ENCODE measurements at places on chromosomes 5 and 9.

- H3K4me3 ChIP-seq = no peak overlapping the region
- DNase-seq = peak; percentile 38
- H3K27me3 ChIP-seq = no peaks in the 10 kb centered on the region
These were observed 131.2 kb upstream of the LMX1B start for GRCh38 chr9:126482361-126483044.

DNA sequence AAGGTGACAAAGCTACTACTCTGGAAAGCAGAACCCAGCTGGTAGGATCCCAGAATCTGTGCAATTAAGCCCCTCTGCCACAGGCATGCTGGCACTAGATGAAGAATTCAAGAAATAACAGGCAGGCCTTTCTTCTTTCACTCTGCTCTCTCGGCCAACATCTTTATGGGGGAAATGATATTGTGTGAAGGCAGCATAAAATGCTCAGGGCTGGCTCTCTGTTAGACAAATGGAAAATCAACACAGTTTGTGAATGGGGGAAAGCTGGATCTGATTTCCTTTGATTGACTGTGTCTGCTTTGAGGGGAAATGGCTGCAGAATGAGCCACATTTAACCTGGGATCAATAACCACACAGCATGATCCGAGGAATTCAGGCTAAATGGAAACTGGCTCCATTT is 29.1 kb upstream of the AKNA start:
- no peaks in the 10 kb centered on the region for H3K27me3 ChIP-seq
- no peak for DNase-seq
- no peaks in the 10 kb centered on the region for H3K4me1 ChIP-seq
- no peaks in the 10 kb centered on the region for H3K36me3 ChIP-seq
- H3K4me3 ChIP-seq = no peak overlapping the region
- H3K27ac ChIP-seq = no peak overlapping the region

GRCh38 chr5:145587308-145587672 is 247.9 kb downstream of the PRELID2 start:
- no peaks in the 10 kb centered on the region for H3K4me1 ChIP-seq
- H3K36me3 ChIP-seq = no peaks in the 10 kb centered on the region
- no peak overlapping the region for H3K27ac ChIP-seq
- H3K27me3 ChIP-seq = no peaks in the 10 kb centered on the region
- no peak for DNase-seq
- H3K4me3 ChIP-seq = no peak overlapping the region

DNA sequence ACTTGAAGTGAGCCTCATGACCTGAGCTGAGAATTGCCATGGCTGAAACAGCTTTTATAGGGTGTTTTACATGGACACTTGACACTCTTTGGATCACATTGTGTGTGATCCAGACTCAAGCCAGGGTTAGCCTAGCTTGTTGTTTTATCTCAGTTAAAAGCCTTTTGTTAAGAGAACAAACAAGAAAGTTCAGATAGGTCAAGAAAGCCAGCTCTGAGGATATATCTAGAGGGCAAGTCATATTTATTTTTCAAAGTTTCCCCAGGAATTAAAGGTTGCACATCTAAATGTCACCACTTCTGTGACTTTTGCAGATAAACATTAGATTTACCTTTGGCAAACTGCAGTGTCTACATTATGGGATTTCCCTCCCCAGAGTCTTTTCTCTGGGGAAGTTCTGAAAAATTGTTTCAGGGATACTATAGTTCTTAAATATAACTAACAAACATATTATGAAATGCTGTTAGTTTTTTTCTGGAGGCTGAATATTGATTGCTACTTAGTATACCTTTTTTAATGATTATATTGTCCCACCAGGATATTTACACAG is 134.5 kb downstream of the C9orf152 start:
- H3K4me1 ChIP-seq = peaks cover 18% of the 10 kb centered on the region
- H3K4me3 ChIP-seq = no peak overlapping the region
- DNase-seq = no peak
- no peaks in the 10 kb centered on the region for H3K36me3 ChIP-seq
- H3K27me3 ChIP-seq = no peaks in the 10 kb centered on the region

GRCh38 chr5:154162539-154163151 is 27.9 kb upstream of the GALNT10 start:
- H3K27me3 ChIP-seq = no peaks in the 10 kb centered on the region
- no peaks in the 10 kb centered on the region for H3K4me1 ChIP-seq
- DNase-seq = no peak
- H3K4me3 ChIP-seq = no peak overlapping the region

GRCh38 chr9:2403701-2404100 is 217.9 kb upstream of the VLDLR start:
- H3K36me3 ChIP-seq = no peaks in the 10 kb centered on the region
- no peak overlapping the region for H3K4me3 ChIP-seq
- no peaks in the 10 kb centered on the region for H3K27me3 ChIP-seq

DNA sequence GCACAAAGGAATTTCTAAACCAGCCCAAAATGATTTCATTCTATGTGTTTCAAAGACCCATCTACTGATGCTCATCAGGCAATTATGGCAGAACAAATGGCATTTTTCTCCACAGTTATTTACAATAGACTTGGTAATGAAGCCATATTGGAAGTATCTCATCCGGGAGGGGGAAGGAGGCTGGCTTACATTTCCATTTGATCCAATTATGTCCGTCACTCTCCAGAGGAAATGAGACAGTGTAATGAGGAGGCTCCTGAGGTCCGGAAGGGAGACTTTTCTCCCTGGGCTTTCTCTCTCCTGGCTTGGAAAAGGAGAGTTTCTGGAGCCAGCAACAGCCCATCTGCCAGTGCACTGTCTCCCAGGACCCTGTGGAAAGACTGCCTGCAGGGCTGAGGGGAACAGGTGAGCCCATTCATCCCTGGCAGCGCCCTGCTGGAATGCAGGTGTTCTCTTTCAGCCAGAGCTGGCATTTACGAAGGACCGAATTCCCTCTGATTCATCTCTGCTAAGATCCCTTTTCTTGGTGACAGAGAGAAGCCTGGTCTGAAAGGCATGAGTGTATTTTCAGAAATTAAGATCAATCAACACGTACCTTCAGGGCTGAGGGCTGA is 54.9 kb upstream of the SAP30L start:
- no peaks in the 10 kb centered on the region for H3K36me3 ChIP-seq
- no peak overlapping the region for H3K4me3 ChIP-seq
- no peak for DNase-seq
- H3K4me1 ChIP-seq = no peaks in the 10 kb centered on the region

DNA sequence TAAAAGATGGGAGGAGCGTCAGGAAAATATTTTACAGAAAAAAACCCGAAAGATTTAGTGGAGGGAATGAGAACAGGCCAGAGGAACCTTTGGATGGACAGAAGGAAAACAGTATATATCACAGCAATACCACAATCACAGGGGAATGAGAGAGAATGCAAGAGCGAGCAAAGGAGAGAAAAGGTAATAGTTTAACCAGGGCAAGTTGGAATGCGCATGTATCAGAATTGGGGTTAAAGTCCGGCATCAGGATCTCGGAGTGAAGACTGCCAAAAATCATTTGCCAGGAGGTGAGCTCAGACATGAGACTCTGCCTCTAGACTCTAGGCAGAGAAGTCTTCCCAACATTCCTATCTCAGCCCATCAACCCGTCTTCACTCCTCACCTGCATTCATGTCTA is 36.8 kb downstream of the PCDHGC5 start:
- DNase-seq = no peak
- H3K4me3 ChIP-seq = no peak overlapping the region

DNA sequence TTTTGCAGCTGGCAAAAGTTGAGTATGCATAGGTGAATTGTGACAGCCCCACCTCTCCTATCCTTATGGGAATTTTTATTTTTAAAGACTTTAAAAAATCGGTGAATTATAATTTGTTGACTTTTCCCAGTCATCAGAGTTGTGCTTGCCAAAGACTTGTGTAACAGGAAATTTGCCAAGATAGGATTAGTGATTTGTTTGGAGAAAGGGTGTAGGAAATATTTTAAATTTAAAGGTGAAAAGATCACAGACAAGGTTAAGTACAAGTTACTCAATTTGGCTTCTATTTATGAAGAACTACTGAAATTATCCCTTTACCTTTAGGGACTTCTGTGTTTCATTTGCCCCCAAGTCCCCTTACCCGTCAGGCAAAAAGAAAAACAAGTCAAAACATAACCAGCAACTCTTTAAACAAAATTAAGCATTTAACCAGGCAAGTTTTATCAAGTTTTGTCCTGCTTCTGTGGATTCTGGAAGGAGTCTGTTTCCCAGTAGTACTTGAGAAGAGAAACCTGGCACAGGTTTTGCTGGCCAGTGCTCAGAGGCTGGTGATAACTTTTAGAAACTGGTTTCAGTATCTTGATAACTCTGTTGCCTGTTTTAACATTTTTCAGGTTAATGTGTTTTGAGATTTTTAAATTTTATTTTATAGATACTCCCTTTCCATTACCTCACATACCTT is 285.4 kb downstream of the MAST4 start:
- H3K27ac ChIP-seq = no peak overlapping the region
- H3K4me3 ChIP-seq = no peak overlapping the region
- no peaks in the 10 kb centered on the region for H3K27me3 ChIP-seq
- no peaks in the 10 kb centered on the region for H3K36me3 ChIP-seq

DNA sequence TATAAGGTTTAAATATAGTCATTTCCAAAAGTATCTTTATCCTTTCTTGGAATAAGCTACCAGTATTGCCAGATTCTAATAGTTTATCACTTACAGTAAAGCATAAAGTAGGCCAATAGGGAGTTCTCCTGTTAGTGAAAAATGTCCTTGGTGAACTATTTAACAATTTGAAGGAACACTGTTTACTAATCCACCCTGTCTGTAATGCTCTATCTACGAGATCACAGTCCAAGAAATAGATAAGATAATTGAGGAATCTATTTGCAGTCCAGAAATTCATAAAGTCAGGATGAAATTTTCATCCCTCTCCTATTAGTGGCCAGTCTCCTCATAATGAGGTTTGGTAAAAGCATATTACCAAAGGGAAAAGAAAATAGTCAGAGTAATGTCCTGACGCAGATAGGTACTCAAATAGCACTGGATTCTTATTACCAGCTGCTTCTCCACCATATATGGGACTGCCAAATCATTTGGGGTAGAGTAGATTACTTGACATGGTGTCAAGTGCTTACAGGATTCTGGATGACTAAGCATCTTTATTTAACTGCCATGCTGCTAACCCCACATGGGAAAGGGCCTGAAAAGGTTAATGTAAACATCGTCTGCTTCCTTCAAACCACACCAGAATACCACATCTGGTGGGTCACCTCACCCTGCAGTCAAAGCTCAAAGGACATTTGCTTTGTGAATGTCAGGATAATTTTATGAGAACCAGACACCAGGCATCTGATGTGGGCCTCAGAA is 808.1 kb downstream of the EFNA5 start:
- H3K4me3 ChIP-seq = no peak overlapping the region
- H3K27me3 ChIP-seq = no peaks in the 10 kb centered on the region
- H3K27ac ChIP-seq = peak overlapping the region; percentile 42

- no peaks in the 10 kb centered on the region for H3K27me3 ChIP-seq
- no peaks in the 10 kb centered on the region for H3K4me1 ChIP-seq
- no peak overlapping the region for H3K27ac ChIP-seq
These were observed 64.6 kb upstream of the TYRP1 start for GRCh38 chr9:12628546-12628945.

DNA sequence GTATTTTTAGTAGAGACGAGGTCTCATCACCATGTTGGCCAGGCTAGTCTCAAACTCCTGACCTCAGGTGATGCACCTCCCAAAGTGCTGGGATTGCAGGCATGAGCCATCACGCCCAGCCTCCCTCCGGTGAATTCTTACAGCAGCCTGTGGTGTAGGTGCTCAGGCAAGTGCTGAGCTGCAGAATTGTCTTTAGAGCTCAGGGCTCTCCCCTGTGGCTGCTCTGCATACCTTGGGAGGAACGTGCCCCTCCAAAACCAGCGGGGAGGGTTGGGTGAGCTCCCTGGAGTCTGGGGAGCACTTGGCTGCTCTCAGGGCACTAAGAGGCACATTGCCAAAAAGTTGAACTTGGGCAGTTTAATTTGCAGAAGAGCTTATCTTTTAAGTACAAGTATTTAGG is 29.4 kb downstream of the SECISBP2 start:
- H3K27ac ChIP-seq = no peak overlapping the region
- no peak overlapping the region for H3K4me3 ChIP-seq
- H3K36me3 ChIP-seq = peaks cover 90% of the 10 kb centered on the region

DNA sequence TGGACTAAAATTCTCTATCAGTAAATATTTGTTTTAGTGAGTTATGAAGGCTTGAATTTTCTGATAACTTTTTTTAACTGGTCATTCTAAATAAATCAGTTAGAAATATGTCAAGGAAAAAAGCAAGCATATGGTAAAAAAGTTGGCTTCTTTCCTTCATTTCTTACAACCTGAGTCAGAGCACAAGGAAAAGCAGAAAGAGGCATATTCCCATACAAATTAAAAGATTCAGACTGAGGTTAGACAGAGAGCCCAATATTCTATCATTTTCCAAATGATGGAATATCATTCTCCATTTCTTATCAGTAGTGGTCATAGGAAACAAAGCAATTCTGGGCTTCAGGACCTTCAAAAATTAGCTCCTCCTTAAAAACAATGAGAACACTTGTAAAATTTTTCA is 732.1 kb downstream of the MAT2B start:
- H3K27me3 ChIP-seq = no peaks in the 10 kb centered on the region
- H3K27ac ChIP-seq = no peak overlapping the region
- H3K4me1 ChIP-seq = no peaks in the 10 kb centered on the region
- no peaks in the 10 kb centered on the region for H3K36me3 ChIP-seq

- no peaks in the 10 kb centered on the region for H3K36me3 ChIP-seq
- H3K4me3 ChIP-seq = no peak overlapping the region
- H3K27me3 ChIP-seq = no peaks in the 10 kb centered on the region
- peaks cover 3% of the 10 kb centered on the region for H3K4me1 ChIP-seq
These were observed 205.9 kb downstream of the AUH start for GRCh38 chr9:91155746-91156376.

GRCh38 chr9:133821601-133822429 is 83.7 kb upstream of the SARDH start:
- no peaks in the 10 kb centered on the region for H3K36me3 ChIP-seq
- no peak overlapping the region for H3K4me3 ChIP-seq
- H3K27me3 ChIP-seq = peaks cover 4% of the 10 kb centered on the region
- H3K27ac ChIP-seq = no peak overlapping the region
- no peaks in the 10 kb centered on the region for H3K4me1 ChIP-seq
- no peak for DNase-seq

DNA sequence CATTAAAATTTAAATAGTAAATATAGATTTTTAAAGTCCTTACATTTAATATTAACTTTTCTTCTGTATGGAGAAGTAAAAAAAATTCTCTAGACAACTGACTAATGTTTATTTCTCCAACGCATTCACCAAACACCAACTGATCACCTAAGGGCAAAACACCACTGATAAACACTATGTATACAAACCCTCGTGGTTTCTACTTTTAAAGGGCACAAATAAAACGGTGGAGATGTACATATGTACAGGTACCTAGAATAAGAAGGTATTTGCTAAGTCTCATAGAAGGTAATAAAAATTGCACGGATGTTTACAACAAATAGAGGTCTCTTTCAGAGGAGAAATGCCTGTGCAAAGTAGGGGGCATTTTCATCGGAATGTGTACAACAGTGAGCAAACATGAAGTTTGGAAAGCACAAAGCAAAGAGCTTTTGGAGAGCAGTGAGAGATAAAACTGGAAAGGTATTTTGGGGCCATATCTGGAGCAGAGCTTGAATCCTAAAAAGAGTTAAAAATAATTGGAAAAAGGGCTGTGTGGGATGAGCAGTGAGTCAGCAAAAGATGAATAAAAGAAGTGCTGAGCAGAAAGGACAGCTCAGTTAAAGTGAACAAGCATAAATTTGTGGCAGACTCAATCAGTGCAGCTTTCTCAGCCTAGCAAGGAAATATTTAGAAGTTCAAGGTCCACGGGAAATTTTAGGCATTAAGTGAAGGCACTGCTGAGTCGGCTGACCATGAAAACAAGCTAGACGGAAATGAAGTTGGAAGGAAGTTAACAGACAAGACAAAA is 160.0 kb downstream of the TMEM161B start:
- H3K4me1 ChIP-seq = no peaks in the 10 kb centered on the region
- H3K36me3 ChIP-seq = no peaks in the 10 kb centered on the region
- DNase-seq = no peak
- H3K27ac ChIP-seq = no peak overlapping the region
- no peak overlapping the region for H3K4me3 ChIP-seq
